ENCODE measurements at places on chromosomes 16 and 17.

DNA sequence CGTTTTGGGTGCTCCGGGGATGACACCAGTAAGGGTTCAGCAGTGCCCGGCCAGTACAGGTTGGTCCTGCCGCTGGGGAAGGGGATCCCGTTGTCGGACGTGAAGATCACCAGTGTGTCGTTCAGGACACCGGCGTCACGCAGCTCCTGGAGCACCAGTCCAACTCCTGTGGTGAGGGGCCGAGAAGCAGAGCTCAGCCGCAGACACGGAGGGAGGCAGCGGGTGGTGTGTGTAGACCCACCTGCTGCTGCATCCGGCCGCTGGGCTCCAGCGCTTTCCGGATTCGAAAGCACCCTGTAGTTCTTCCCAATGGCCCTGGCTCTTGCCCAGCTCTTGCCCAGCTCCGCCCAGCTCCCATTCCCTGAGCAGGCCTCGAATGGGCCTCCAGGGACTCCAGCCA is 8.0 kb downstream of the SGSH start:
- no peak for DNase-seq

GRCh38 chr16:83854420-83854819 is 44.5 kb upstream of the MLYCD start:
- DNase-seq: no peak

GRCh38 chr17:79562192-79562930 is 48.5 kb downstream of the RBFOX3 start:
- DNase-seq: no peak

DNA sequence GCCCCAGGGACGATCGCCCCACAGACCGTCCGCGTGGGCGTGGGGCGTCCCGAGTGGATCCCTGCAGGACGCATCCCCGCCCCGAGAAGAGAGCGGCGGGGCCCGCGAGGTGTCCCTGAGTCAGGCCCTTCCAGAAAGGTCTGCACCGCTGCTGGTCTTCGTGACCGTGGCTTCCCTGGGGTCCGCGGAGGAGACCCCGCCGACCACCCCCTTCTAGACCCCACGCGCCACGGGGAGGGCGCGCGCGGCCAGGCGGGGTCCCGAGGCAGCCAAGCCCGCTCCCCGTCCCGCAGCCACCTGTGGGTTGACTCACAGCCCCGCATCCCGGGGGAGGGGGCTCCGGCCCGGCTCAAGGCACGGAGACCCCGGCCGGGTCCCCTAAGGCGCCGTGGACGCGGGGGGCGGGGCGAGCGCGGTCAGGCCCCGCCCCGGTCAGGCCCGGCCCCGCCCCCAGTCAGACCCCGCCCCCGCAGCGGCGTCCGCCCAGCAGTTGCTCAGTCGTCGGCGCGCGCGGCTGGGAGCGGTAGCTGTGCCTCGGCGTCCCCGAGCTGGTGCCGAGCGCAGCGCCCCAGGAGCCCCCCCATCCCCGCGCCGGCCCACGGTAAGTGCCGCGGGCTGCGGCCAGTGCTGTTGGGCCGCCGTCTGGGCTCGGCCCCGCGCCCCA is at the start of gene BAIAP3:
BAIAP3 (plus strand) TSS at position 497 of the 664 bp plus-strand sequence. CDS start 4,905 bp downstream, outside the sequence.
- no peak for DNase-seq

- no peak for DNase-seq
These were observed 346.2 kb downstream of the FOXL1 start for GRCh38 chr16:86924537-86924936.

GRCh38 chr17:7241783-7242716 is at the start of gene GABARAP:
Gene GABARAP (minus strand): TSS chr17:7242449. CDS start chr17:7242330, 119 bp downstream.
- DNase-seq: peak; percentile 97

GRCh38 chr16:67483150-67483549 is at the start of gene AGRP:
Gene AGRP (minus strand): TSS chr16:67483547. CDS start chr16:67483398, 149 bp downstream.
- no peak for DNase-seq

DNA sequence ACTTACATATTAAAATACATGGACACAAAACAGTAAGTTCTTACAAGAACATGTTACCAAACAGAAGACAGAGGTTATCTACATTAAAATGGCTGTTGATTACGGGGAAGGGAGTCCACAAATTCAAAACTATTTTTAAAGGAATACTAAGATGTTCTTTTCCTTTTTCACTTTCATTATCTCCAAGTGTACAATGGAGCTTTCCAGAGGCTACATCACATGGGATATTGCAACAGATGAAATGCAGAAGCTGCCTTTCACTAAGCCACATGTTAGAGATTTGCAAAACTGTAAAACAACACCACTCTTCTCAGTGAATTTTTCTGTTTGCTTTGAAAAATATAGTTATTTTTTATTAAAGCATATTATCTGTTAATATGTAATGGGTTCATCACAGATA is 53.6 kb downstream of the XPO6 start:
- DNase-seq: no peak

- no peak for DNase-seq
These were observed 7.3 kb downstream of the KRT37 start for GRCh38 chr17:41417127-41417526.

GRCh38 chr17:1045456-1045855 is 48.5 kb downstream of the TIMM22 start:
- DNase-seq: no peak

- DNase-seq: no peak
These were observed 75.3 kb upstream of the GNAO1 start for GRCh38 chr16:56115817-56116576.

- no peak for DNase-seq
These were observed 49.0 kb upstream of the ZNF750 start for GRCh38 chr17:82888583-82889495.

GRCh38 chr16:2855536-2855935 is 2.4 kb downstream of the PRSS22 start:
- DNase-seq: no peak

DNA sequence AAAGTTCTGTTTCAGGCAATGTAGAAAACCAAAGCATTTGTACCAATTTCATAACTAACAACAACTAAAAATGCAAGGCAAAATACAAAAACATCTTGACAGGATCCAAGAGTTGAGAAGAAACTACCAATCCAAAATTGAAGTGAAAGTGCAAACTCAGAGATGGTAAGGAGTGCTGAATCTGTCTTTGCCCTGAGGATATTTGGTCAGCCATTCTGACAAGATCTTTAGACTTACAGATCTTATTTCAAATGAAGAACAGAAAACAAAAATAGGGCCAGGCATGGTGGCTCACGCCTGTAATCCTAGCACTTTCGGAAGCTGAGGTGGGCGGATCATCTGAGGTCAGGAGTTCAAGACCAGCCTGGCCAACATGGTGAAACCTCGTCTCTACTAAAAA is 412.8 kb downstream of the ZFHX3 start:
- DNase-seq: no peak

GRCh38 chr16:20084624-20085226 is 11.0 kb upstream of the GPR139 start:
- DNase-seq: no peak

DNA sequence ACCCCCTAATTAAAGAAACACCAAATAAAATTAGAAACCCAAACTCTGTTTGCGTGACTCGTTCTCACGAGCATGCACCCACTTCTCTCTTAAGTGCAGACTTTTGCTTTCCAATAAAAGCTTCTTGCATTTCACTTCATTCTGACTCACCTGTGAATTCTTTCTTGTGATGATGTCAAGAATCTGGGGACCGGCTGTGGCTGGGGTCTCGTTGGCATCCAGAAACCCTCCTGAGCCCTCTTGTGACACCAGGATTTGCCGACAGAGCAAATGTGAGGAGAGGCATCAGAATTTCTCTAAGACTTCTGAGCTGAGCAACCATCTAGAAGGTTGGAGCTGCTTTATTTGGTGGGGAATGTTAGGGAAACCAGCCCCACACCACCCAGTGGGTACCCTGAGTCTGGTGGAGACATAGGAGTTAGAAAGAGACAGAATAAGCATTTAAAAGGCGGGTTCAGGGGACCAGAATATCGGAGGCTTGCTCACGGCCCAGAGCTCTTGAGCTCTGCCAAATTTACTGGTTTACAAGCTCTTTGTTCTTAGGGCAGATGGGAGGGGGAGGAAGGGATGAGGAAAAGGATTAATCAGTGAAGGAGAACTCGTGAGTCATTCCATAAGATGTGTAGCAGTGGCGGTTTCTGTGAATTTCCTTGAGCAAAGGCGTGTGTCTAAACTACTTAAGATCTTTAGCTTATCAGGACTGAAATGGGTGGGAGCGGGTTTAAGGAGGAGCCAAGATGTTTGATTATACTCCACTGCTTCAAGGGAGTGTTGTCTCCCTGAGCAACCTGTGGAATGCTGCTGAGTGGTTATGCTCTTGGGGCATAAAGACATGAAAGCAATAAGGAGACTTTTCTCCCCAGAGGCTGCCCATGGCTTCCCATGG is 24.2 kb upstream of the TMC5 start:
- DNase-seq: no peak

DNA sequence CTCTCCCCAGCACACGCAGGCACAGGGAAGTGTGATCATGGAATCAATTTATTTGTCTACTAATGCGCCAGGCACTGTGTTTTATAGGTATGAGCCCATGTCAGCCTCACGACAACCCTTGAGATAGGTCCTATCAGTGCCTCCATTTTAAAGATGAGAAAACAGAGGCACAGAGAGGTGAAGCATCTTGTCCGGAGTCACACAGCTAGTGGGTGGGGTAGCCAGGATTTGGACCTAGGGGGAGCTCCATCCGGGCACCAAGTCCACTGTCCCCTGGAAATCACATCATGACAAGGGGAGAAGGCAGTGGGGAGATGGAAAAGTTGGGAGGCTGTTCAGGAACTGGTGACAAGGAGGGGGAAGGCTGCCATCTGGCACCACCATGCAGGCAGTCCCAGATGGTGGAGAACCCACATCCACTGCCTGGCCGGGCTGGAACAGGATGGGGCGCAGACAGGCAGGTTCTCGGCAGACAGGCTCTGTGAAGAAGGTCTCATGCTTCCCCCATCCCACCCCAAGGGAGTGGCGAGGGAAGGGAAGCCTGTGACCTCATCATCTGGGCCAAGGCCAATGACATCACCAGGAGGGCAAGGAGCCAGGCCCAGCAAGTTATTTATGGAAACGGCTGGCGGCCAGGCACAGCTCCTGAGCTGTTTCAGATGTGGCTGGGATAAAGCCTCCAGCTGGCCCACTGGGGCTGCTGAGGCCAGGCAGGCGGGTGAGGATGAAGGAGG is 126.0 kb upstream of the SDK2 start:
- DNase-seq: peak; percentile 69

DNA sequence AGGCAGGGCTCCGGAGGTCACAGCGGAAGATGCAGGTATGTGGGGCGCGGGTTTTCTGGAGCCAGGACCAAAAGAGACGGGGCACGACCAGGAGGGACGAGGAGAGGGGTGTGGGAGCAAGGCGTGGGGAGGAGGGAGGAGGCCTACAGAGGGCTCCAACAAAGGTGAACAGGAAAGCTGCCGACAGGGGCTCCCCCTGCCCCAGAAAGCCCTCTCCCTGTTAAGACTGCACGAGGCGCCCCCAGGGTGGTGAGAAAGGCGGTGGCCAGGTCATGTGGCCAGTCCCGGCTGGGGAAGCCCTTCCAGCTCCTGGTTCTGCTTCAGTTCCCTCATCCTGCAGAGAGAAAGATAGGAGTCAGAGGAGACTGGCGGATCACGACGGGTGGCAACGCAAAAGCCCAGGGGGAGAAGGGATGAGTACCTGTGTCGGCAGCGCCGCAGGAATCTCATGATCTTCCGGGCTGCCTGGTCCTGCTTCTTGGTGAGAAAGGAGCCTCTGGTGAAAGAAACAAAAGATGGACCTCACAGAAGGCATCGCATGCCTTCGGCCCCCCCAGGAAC is 949 bp upstream of the SPAG7 start:
- DNase-seq: no peak

GRCh38 chr17:49989518-49989880 is 5.5 kb downstream of the DLX3 start:
- DNase-seq: no peak

GRCh38 chr17:7221278-7222092 is 1.7 kb downstream of the ACADVL start:
- DNase-seq: no peak

GRCh38 chr16:53672461-53672860 is 31.2 kb downstream of the RPGRIP1L start:
- DNase-seq: no peak

DNA sequence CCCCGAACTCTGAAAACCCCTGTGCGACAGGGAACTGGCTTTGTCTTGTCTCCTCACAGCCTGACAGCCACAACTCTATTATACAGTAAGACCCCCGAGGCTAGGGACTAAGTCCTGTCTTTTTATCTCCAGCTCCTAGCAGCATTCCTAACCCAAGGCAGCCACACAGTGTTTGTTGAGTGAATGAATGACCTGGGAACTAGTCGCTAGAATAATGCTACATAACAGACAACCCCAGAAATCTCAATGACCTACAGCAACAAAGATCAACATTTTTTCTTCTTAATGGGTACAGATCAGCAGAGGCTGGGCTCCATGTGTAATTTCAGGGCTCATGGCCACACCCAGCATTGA is 71.4 kb upstream of the TNRC6C start:
- DNase-seq: no peak

GRCh38 chr16:83792391-83792790 is 15.4 kb upstream of the HSBP1 start:
- peak; percentile 33 for DNase-seq

- DNase-seq: no peak
These were observed 13.1 kb downstream of the MKS1 start for GRCh38 chr17:58205936-58206335.

- DNase-seq: no peak
These were observed 47.8 kb upstream of the SCNN1B start for GRCh38 chr16:23254338-23254737.

DNA sequence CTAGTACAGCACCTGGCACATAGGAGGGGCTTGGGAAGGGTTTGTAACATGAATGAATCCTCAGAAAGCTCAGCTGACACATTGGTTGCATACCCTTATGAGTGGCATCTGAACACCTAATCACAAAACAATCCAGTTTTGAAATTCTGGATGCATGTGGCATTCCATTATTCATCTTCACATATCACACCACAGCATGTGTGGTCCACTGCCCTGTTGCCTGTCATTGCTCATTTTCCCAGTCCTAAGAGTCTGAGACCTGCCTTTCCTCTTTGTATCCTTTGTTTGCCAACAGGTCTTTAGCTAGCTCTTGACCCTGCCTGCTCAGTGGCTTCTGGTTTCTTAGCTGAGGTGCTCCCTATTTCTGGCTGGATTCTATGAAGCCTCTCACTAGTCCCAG is 170.8 kb upstream of the ASIC2 start:
- no peak for DNase-seq

GRCh38 chr17:28570716-28571360 is 486 bp downstream of the PIGS start:
- peak; percentile 64 for DNase-seq

- no peak for DNase-seq
These were observed 6.9 kb upstream of the BPTF start for GRCh38 chr17:67818110-67819002.

DNA sequence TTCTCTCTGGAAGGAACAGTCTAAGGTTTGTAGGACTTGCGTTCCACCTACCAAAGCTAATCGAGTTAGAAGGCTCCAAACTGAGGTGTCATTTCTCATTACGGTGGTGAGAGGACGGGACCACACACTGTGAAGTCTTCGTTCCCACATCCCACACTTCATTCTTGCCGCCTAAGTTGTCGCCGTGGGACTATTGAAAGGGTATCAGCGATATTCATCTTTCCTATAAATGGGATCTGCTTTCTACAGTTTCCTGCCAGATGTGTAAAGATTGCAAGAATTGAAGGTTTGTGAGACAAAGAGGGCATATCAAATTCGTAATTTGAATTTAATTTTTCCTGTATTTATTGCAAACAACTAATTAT is 608 bp upstream of the TRIM37 start:
- no peak for DNase-seq

Data from spinal cord (tissue), 10 donors.